Activated CD4-positive, alpha-beta T cell treated with anti-CD3 and anti-CD28 coated beads, Interleukin-10, Interleukin-2, amounts not matched to agents 100 ng/mL and 50 ng/mL, durations not matched to agents 16 hours and 8 hours (primary cell): ENCODE measurements at places on chromosomes 1 and 21.

DNA sequence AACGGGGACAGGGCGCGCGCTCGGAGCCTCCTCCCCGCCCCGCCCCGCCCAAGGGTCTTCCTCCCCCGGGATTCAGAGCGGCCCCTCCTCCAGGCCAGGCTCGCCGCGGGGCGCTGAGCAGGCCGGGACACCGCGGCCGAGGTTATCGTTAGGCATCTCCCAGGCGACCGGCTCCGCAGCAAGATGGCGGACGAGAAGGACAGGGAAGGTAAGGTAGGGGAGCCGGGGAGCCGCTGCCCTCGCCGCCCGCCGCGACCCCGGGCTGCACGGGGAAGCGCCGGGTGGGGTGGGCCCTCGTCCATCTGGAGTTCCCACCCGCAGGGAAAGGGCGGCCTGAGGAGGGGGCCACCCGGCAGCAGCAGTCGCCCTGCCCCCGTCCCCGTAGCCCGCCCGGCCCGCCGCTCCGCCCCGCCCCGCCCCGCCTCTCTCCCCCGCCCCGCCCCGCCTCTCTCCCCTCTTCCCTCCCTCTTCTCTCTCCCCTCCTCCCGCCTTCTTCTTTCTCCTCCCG lies 105.9 kb upstream of the HNRNPU start:
- peak; percentile 78 for DNase-seq

DNA sequence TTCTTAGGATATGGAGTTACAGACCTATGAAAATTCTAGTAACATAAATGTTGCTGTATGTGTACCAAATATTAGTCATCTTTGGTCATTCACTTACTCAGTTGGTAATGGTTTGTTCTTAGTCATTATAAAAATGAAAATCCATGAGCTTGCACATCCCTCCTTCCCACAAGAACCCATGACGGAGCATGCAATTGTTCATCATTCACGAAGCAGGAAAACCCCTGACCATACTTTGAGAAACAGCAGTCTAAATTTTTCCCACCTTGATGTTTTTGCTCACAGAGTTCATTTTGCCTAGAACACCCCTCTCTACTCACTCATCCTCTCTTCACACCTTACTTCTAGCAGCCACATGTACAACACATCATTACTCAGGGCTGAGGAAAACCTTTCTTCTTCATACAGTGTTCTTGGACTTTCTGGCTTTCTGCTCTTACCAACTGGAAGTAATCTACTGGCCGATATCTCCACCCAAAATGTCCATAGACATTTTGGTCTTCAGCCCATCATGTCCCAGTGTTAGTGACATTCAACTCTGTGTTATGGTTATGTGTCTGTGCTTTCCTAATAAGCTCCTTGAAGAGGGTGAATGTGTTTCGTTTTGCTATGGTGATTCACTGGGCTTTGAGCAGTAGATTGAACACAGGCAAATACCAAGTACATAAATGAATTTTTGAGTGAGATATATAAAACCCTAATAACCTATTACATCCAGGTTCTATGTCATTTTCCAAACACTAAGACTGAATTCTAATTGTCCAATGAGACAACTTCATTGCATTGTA lies 189.9 kb downstream of the ZC3H11B start:
- peak; percentile 77 for DNase-seq

- no peak for DNase-seq
These were observed 218.1 kb upstream of the FAM78B start for GRCh38 chr1:166384948-166385347.

DNA sequence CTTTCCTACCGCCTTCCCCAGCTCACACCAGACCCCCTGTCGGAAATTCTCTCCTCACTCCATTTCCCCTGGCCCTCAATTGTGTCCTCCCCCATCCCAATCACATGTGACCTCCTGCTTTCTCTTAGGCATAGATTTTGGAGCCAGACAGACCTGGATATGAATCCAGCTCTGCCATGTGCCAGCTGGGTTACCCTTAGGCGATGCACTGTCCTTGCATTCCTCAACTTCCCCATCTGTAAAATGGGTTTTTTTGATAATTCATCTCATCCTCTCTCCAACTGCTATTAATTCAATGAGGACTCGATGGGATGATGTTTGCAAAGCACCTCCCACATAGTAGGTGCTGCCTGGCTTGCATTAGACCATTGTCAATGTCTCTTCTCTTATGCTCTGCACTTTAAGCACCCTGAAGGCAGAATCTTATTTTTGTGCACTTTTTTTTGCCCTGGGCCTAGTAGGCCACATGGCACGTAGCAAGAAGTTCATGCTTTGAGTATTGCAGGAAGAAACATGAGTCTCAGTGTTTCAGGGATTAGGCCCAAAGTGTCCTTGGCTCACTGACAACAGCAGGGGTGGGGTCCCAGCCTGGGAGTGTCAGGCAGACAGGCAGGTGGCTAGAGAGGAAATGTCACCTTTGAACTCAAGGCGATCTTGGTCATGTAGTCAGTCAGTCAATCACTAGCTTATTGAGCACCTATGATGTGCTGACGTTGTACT lies 47.6 kb downstream of the TAS1R2 start:
- no peak for DNase-seq

DNA sequence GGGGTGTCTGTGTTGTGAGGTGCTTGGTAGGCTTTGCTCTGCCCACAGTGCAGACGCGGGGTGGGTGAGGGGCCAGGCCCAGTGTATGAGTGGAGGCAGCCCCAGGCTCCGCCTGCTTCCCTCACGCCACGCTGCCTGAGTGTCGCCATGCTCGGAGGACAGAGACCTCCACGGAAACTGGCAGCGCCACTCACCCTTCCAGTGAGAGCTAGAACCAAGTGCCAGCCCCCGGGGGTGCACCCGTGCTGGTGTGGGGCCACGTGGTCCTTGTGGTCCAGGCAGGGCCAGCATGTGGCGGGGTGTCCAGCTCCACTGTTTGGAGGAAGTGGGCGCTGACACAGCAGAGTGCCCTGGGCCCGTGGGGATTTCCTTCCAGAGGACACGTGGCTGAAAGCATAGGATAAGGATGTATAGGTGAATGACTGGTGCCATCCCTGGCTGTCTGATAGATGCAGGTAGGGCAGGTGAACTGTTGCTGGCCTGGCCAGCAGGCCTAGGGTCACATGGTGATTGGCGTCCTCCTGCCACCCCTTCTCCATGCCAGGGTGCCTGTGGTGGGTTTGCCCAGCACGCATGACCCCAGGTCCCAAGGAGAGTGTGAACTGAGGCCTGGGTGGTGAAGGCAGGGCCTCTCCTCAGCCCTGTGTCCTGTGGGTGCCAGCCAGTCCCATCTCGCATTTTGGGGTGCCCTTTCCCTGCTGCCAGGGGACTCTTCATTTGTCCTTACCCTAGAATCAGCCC lies 3.8 kb downstream of the LRRC3 start:
- DNase-seq = no peak

- DNase-seq = no peak
These were observed 726.9 kb upstream of the TMPRSS15 start for GRCh38 chr21:19130379-19131028.

- DNase-seq = no peak
These were observed 75.5 kb downstream of the NAV1 start for GRCh38 chr1:201614262-201615015.

GRCh38 chr1:55305735-55306134 lies 90.6 kb upstream of the USP24 start:
- peak; percentile 20 for DNase-seq

- no peak for DNase-seq
These were observed at the start of gene ADAMTS4 for GRCh38 chr1:161198897-161199431. Gene ADAMTS4 (minus strand): TSS chr1:161199054. CDS start chr1:161198627, 427 bp downstream.

- DNase-seq = no peak
These were observed 349.0 kb downstream of the SIPA1L2 start for GRCh38 chr1:232280910-232281309.
